Hematopoietic multipotent progenitor cell (in vitro differentiated cells): ENCODE measurements at places on chromosomes 7 and 10.
A peak's percentile ranks its signal among the peaks of the same experiment; 100 is the strongest.

GRCh38 chr7:41984888-41985287 lies 252.1 kb downstream of the GLI3 start:
- DNase-seq, result no peak

DNA sequence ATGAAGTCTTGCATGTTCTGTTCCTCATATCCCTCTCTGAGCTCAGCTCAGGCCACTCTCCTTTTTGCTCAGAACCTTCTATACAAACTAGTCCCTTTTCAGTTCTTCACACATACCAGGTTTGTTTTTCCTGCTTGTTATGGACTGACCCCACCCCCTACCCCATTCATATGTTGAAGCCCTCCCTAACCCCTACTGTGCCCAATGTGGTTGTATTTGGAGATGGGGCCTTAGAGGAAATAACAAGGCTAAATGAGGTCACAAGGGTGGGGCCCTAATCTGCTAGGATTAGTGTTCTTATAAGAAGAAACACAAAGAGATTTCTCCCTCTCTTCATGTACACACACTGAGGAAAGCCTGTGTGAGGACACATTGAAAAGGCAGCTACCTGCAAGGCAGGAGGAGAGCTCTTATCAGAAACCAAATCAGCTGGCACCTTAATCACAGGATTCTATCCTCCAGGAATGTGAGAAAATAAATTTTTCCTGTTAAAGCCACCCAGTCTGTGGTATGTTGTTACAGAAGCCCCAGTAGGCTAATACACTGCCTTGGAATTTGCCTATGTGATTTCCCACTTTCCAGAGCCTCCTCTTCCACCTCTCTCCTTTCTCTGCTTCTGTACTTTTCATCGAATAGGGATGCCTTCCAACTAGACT lies 67.3 kb upstream of the DNAJB12 start:
- DNase-seq, result no peak

GRCh38 chr7:154867068-154867467 lies 135.9 kb downstream of the PAXIP1 start:
- no peak for DNase-seq

DNA sequence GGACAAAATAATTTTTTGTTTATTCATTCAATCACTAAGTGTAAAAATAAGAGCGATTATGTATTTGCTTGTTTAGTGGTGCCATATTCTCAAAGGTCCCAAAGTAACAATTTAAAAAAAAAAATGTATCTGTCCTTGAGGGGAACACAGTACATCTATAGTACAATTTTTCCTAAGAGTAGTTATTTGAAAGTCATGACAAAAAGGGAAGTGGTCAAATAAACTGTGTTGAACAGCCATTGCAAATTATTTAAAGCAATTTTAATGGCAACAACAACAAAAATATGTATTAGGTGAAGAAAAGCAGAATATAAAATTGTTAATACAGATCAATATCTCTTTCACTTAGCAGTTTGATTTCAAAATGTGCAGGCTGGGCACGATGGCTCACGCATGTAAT lies 943.5 kb downstream of the CNTNAP2 start:
- peak; percentile 47 for DNase-seq

- no peak for DNase-seq
Observed at GRCh38 chr10:49564461-49565009, 25.6 kb upstream of the ERCC6 start.

DNA sequence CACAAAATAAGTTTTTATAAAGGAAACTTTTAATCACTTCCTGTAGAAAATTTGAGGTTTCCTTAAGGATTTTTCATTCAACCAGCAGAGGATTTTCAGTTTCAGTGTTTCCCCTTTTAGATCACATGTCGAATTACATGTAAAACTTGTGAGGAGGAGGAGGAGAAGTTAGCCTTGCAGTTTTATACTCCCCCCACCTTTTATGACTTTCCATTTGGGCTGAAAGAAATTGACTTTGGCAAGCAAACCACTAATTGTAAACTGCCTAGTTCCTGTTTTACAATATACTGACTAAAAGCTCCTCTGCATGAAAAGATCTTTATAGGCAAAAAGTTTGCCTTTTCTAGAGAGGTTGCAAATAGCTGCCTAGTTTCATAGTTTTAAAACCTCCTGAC lies 3.0 kb downstream of the BAMBI start:
- DNase-seq, result no peak

GRCh38 chr7:122629412-122629953 lies 69.4 kb downstream of the RNF133 start:
- no peak for DNase-seq

GRCh38 chr10:62726142-62726541 lies 78.4 kb upstream of the ADO start:
- no peak for DNase-seq

DNA sequence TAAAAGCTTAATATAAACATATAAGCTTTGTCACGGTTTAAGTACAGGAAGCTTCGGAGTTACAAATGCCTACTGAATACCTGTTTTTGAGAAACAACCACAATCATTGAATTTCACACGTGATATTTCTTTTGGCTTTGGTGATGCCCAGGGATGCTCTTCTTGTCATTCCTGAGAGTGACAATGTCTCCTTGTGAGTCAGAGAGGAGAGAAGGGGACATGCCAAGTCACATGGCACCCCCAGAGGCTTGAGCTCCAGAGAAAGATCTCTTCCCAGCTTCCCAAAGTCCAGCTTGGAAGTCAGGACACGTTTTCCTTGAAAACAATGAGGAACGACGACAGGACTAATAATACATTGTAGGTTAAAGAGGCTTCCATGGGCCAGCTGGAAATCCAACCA lies 242.4 kb downstream of the ARHGAP21 start:
- no peak for DNase-seq

DNA sequence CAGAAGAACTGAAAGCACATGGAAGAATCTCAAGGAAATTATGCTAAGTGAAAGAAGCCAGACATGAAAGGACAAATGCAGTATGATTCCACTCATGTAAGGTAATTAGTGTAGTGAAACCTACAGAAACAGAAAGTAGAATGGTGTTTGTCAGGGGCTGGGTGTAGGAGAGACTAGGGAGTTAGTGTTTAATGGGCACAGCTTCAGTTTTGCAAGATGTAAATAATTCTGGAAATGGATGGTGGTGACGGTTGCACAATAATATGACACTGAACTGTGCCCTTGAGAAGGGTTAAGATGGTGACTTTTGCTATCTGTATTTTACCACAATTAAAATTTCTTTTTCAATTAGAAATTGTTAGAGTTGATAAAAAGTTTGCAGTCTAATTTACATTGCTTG lies 157.3 kb upstream of the ADCY1 start:
- DNase-seq, result no peak

GRCh38 chr7:139232377-139232717 lies 1.3 kb downstream of the UBN2 start:
- no peak for DNase-seq

- DNase-seq, result no peak
Observed at GRCh38 chr10:122143238-122143841, 127.8 kb upstream of the BTBD16 start.

DNA sequence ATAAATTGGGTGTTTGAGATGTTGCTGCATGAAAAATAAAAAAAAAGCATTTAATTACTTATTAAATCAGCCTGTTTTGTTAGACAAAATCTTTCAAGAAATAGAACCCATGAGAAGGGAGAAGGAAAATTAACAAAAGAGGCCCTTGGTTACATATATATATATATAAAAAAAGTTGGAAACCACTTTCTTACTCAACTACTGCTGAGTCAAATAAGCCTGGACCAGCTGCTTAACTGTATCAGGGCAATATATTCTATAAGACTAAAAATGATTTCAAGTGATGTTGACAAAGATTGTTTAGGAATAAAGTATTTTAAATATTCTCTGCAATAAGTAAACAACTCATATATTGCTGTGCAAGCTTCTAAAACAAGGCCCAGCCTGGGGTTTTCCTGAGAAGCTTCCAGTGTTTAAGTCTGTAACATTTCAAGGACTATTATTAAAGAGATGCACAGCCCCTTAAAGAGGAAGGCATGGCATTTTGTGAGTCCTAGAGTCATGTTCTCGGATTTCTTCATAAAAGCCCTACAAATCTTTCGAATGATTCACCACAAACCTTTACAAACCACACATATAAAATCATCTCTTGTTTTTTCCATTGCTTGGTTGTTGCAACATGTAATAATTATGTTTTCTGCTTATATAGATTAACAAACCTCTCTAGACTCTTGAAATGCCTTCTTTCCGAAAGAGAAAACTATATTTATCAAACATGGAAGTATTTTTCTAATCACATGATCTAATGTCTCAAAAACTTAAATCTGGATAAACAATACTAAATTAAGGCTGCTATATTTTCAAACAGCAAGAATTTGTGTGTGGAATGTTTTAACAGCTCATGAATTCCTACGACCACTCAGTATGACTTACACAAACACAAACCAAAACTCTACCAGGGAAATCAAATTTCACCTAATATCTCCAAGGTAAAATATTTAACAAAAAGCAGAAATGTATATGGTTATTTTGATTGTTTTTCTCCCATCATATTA lies 14.3 kb downstream of the JAZF1 start:
- no peak for DNase-seq

- DNase-seq, result peak; percentile 49
Observed at GRCh38 chr10:101566333-101567164, 21.5 kb downstream of the POLL start.

GRCh38 chr10:78860260-78860914 lies 208.4 kb upstream of the ZMIZ1 start:
- no peak for DNase-seq

GRCh38 chr10:78981970-78982281 lies 86.8 kb upstream of the ZMIZ1 start:
- DNase-seq, result no peak

DNA sequence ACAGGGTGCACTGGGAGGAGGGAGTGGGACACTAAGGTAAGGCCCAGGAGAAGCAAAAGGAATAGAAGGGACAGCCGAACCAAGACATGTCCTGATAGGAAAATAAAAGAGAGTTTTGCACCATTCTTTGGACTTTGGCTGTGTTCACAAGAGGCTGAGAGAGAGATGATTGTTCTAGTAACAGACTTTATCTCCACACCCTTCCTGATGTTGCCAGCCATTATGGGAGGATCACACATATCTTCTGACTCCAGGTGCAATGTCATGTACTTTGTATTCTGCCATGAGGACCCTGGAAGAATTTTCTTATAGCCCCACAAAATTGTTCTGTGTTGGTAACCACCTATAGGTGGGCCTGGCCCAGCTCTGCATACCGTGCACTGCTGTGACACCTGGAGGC lies 11.4 kb downstream of the LSMEM1 start:
- DNase-seq, result no peak

- DNase-seq, result no peak
Observed at GRCh38 chr10:97234400-97234799, 48.6 kb upstream of the SLIT1 start.

DNA sequence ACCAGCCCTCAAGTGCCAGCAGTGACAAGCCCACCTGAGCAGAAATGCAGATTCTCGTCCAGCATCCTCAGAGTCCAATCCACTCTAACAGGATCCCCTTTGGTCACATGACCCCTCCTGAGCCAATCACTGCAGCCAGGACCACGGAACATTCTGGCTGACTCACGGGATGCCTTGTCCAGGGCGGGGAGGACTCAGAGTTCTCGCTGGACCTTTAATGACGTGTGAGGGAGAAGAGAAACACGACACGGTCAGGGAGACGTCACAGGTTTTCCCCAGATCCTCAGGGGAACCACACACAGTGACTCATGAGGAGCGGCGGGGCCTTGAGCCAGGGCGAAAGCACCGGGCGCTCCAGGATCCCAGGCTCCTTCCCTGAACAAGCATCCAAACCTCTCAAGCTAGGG lies 155.7 kb downstream of the PTPRN2 start:
- no peak for DNase-seq

DNA sequence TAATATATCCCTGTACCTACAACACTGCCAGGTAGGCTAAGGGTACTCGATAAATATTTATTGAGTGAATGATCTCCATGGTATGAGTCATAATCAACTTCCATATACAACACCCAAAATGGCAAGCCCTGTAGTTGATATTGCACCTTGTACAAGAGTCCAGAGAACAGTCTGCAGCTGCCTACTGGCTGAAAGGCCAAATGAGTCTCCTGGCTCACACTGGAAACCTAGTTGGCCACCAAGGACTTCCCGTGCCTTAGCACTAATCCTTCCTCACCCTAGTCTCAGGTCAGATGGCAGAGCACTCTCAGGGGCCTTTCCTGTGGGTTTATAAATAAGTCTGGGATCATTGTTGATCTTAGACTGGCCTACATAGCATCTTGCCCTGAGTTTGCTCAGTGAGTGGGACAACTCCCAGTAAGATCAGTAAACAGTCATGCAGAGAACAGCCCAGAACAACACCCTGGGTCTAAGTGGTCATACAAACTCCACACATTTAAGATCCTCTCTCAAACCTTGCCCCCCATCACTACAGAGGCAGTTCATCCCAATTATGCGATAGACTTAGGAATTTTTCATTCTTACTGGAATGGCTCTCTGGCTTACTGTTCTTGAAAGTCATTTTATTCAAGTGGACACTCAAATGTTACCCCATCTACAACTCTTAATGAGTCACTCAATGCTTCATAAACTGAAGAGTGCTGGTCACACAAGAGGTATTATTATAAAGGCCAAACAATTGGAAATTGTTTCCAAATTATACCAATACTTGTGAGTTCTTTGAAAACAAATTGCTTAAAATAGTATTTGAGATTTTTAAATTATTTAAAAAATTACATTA lies 14.7 kb upstream of the SLC16A9 start:
- no peak for DNase-seq

DNA sequence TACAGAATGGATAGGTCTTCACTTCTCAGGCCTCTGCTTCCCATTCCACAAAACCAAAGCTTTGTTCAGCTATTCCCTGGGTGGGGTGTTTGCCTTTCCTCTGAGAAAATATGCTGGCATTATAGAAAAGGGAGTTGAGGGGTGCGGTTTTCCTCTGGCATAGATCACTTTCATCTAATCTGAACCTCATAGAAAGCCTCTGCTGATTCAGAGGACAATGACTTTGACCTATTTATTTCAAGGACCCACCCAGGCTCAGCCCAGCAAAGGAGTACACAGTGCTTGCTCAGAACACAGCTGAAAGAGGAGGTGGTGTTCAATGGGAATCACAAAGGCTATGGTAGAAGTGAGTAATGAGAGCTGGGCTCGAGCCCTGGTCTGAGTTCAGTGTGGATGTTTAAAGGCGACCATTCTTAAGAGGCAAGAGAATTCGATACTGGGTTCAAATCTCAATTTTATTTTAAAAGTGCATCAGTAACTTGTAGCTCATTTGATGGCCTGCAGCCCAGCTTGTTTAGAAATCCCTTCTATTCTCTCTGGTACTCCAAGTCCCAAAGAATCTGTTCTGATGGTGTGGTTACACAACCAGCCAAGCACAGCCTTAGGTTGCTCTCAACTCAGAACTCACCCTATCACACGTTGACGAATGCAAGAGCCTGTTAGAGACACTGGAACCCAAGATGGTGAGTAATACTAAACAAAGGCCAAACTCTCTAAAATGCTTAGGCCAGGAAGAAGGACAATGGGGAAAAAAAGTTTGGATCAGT lies 1012.8 kb downstream of the LRMDA start:
- no peak for DNase-seq
